ENCODE measurements at places on chromosomes 4 and X. TPM values are rescaled to one million over a fixed set of nuclear protein-coding genes. Genes with fewer than 3 reads are reported as not detected.

- no peak overlapping the region for H3K4me3 ChIP-seq
- H3K4me1 ChIP-seq = no peaks in the 10 kb centered on the region
- H3K27me3 ChIP-seq = no peaks in the 10 kb centered on the region
- H3K27ac ChIP-seq = no peak overlapping the region
- H3K36me3 ChIP-seq = no peaks in the 10 kb centered on the region
- no peak for DNase-seq
These were observed 12.7 kb downstream of the TAB3 start for GRCh38 chrX:30876367-30876766.

GRCh38 chr4:56668267-56668666, 12.8 kb downstream of the HOPX start:
- no peaks in the 10 kb centered on the region for H3K36me3 ChIP-seq
- DNase-seq = no peak
- H3K4me3 ChIP-seq = no peak overlapping the region
- no peaks in the 10 kb centered on the region for H3K4me1 ChIP-seq
- no peak overlapping the region for H3K27ac ChIP-seq

ODAPH gene
- not detected for total RNA-seq

- no peaks in the 10 kb centered on the region for H3K36me3 ChIP-seq
- peaks cover 14% of the 10 kb centered on the region for H3K27me3 ChIP-seq
- H3K27ac ChIP-seq = peak overlapping the region; percentile 13
- peak; percentile 94 for DNase-seq
These were observed 411.1 kb downstream of the TRIML1 start for GRCh38 chr4:188550296-188550695.

- peak overlapping the region; percentile 79 for H3K27ac ChIP-seq
- H3K27me3 ChIP-seq = no peaks in the 10 kb centered on the region
- H3K4me1 ChIP-seq = peaks cover 8% of the 10 kb centered on the region
- no peak overlapping the region for H3K4me3 ChIP-seq
- DNase-seq = no peak
- no peaks in the 10 kb centered on the region for H3K36me3 ChIP-seq
These were observed 57.0 kb downstream of the CEP44 start for GRCh38 chr4:174340714-174341113.

DNA sequence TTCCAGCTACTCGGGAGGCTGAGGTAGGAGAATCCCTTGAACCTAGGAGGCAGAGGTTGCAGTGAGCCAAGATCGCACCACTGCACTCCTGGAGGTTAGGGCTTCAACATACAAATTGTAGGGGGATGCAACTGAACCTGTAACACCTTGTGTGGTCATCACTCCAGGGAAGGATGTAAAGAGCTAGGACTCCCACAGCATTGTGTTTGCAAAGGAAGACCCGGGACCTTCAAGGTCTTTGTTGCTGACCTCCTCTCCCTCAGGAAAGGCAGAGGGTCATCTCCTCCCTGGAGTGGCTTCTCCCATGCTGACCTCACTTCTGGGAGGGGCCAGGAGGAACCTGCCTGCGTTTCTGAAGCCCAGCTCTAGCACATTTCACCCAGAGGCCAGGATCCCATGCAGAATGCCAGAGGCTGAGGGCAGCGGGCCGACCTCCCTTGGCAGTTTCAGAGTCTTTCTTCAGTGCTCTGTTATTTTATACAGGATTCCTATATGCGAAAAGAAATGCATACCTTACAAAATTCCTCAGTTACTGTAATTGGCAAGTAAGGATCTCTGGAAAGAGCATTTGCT, 80.2 kb downstream of the HTRA3 start:
- no peaks in the 10 kb centered on the region for H3K36me3 ChIP-seq
- no peak for DNase-seq
- peaks cover 8% of the 10 kb centered on the region for H3K27me3 ChIP-seq
- no peak overlapping the region for H3K27ac ChIP-seq

DNA sequence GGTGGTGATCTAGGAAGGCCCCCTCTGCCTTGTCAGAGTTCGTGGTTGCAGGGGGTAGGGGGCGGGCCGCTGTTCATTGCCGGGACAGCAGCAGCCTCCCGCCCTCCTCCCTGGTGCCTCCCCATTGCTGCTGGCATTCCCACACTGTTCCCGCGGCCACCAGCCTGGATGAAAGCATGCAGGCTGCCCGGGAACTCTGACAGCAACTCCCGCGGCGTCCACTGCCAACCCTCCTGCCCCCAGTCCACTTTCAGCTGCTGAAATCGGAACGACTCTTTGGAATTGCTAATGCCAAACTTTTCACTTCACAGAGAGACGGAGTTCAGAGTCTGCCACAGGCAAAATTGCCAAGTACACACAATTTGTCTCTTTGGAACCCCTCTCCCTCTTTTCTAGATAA, 121.9 kb downstream of the BEND2 start:
- H3K4me3 ChIP-seq = no peak overlapping the region
- no peaks in the 10 kb centered on the region for H3K27me3 ChIP-seq
- no peaks in the 10 kb centered on the region for H3K36me3 ChIP-seq
- no peak overlapping the region for H3K27ac ChIP-seq
- H3K4me1 ChIP-seq = no peaks in the 10 kb centered on the region
- no peak for DNase-seq

SLC25A5 gene
- 360 TPM for total RNA-seq

DNA sequence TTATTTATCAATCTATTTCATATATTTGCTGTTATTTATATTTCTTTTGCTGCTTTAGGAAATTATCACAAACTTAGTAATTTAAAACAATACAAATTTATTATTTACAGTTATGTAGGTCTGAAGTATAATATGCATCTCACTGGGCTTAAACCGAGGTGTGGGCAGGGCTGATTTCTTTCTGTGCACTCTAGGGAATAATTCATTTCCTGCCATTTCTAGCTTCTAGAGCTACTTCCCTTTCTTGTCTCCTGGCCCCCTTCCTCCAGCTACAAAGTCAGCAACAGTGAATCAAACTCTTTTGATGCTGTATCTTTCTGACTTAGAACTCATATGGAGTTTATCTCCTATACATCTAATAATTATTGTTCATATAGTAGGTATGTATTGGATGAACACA, 303.5 kb upstream of the ARSJ start:
- peak; percentile 27 for DNase-seq
- no peaks in the 10 kb centered on the region for H3K27me3 ChIP-seq
- peaks cover 4% of the 10 kb centered on the region for H3K4me1 ChIP-seq
- H3K27ac ChIP-seq = no peak overlapping the region

EFNB1 gene
- total RNA-seq = 76.8 TPM

DNA sequence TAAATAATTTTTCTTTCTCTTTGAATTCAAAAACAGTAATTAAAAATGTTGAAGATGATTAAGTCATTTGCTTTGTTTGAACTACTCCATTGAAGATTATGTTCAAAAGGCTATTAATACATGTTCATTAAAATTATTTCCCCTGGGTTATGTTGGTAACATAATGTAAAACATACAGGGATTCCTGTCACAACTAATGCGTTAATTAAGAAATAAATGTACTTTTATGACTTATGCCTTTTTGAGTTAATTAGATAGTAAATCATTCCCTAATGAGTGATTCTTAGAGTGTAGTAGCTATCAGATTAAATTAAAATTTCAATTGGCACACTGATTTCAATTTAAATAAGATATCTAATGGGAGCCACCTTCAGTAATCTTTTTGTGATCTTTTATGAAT, 549.1 kb downstream of the ANKRD50 start:
- DNase-seq = no peak
- no peaks in the 10 kb centered on the region for H3K27me3 ChIP-seq

DNA sequence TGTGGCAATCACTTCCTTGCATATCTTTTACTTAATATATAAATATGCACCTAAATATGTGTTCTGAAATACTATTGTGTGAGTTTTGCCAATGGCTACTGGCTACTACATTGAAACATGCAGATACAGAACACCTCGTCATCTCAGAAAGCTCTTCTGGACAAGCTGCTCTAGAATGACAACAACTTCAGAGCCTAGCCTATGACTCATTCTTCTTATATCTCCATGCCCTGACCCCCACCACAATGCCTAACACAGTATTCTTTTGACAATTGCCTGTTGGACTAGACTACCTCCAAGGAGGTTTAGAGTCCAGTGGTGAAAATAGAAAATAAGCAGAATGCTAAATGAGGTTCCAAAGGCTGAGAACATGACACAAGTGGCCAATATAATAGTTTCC, 17.6 kb upstream of the DMP1 start:
- no peak overlapping the region for H3K27ac ChIP-seq
- no peaks in the 10 kb centered on the region for H3K27me3 ChIP-seq
- no peak overlapping the region for H3K4me3 ChIP-seq

G3BP2 gene
- total RNA-seq = 124 TPM

GRCh38 chr4:3532751-3533422, 665 bp upstream of the LRPAP1 start:
- peaks cover 7% of the 10 kb centered on the region for H3K4me1 ChIP-seq
- peaks cover 10% of the 10 kb centered on the region for H3K36me3 ChIP-seq
- peak overlapping the region; percentile 91 for H3K4me3 ChIP-seq
- no peak overlapping the region for H3K27ac ChIP-seq
- peak; percentile 17 for DNase-seq
- peaks cover 7% of the 10 kb centered on the region for H3K27me3 ChIP-seq

DNA sequence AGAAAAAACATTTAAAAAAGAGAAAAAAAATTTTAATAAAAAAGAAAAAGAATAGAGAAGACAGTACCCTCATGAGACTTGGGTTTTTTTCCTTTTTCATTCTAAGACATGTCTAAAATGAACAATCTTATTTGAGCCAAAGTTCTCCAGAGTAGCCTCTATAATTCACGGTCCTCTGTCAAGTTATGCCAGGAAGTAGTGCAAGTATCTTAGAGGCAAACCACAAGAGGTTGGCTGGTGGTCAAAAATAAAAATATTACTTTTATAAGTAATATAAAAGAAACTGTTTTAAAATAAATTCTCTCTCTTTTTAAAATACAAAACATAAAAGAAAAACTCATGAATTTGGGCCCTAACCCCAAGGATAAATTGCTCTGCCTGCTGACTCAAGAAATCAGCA, 26.5 kb downstream of the HNRNPDL start:
- H3K4me1 ChIP-seq = no peaks in the 10 kb centered on the region
- no peaks in the 10 kb centered on the region for H3K36me3 ChIP-seq
- H3K27ac ChIP-seq = no peak overlapping the region
- no peak overlapping the region for H3K4me3 ChIP-seq
- no peaks in the 10 kb centered on the region for H3K27me3 ChIP-seq

MAGEA8 gene
- not detected for total RNA-seq

JADE3 gene
- total RNA-seq = 48.5 TPM

GRCh38 chr4:11338956-11339782, 89.5 kb downstream of the HS3ST1 start:
- no peak overlapping the region for H3K27ac ChIP-seq
- H3K36me3 ChIP-seq = no peaks in the 10 kb centered on the region
- H3K4me1 ChIP-seq = no peaks in the 10 kb centered on the region
- no peak overlapping the region for H3K4me3 ChIP-seq
- no peak for DNase-seq
- no peaks in the 10 kb centered on the region for H3K27me3 ChIP-seq

CENPU gene
- 97.2 TPM for total RNA-seq

- no peak overlapping the region for H3K27ac ChIP-seq
- DNase-seq = no peak
- H3K36me3 ChIP-seq = no peaks in the 10 kb centered on the region
- H3K27me3 ChIP-seq = no peaks in the 10 kb centered on the region
- H3K4me3 ChIP-seq = no peak overlapping the region
These were observed 19.5 kb downstream of the ZNF518B start for GRCh38 chr4:10437735-10438134.

GRCh38 chr4:146507632-146508031, 14.1 kb downstream of the SLC10A7 start:
- DNase-seq = no peak
- no peak overlapping the region for H3K27ac ChIP-seq
- peaks cover 42% of the 10 kb centered on the region for H3K36me3 ChIP-seq
- H3K4me1 ChIP-seq = peaks cover 36% of the 10 kb centered on the region

DNA sequence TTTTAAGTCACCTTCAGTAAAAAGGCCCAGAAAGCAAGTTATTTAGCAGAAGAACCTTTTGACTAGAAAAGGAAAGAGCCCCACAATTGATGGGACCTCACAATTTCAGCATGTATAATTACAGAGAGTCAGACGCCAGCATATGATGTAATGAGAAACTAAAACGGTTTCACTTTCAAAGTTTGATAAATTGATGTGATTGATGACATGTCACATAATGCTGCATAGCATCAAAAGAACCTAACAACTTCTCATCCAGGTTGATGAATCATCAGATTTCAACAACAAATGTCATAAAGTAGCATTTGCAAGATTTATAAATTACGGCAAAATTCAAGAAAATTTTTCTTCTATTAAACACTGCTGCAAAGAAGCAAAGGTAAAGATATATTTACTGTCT, 3.9 kb upstream of the GAR1 start:
- H3K27me3 ChIP-seq = no peaks in the 10 kb centered on the region
- peaks cover under 1% of the 10 kb centered on the region for H3K4me1 ChIP-seq
- no peak overlapping the region for H3K4me3 ChIP-seq
- no peak overlapping the region for H3K27ac ChIP-seq

DNA sequence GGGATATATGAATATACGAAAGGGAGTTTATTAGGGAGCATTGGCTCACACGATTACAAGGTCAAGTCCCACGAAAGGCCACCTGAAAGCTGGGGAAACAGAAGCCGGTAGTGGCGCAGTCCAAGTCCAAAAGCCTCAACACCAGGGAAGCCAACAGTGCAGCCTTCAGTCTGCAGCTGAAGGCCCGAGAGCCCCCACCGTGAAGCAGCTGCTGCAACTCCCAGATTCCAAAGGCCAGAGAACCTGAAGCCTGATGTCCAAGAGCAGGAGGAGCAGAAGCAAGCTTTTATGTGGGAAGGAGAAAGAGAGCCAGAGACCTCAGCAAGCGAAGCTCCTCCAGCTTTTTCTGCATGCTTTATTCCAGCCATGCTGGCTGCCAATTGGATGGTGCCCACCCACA, 275.8 kb downstream of the PTTG2 start:
- H3K27me3 ChIP-seq = no peaks in the 10 kb centered on the region
- no peaks in the 10 kb centered on the region for H3K4me1 ChIP-seq
- H3K4me3 ChIP-seq = no peak overlapping the region
- no peak overlapping the region for H3K27ac ChIP-seq
- no peaks in the 10 kb centered on the region for H3K36me3 ChIP-seq

- DNase-seq = no peak
- H3K27ac ChIP-seq = no peak overlapping the region
- no peaks in the 10 kb centered on the region for H3K36me3 ChIP-seq
- H3K27me3 ChIP-seq = no peaks in the 10 kb centered on the region
- no peak overlapping the region for H3K4me3 ChIP-seq
- H3K4me1 ChIP-seq = no peaks in the 10 kb centered on the region
These were observed 194.7 kb upstream of the TLL1 start for GRCh38 chr4:165678236-165678935.

DNA sequence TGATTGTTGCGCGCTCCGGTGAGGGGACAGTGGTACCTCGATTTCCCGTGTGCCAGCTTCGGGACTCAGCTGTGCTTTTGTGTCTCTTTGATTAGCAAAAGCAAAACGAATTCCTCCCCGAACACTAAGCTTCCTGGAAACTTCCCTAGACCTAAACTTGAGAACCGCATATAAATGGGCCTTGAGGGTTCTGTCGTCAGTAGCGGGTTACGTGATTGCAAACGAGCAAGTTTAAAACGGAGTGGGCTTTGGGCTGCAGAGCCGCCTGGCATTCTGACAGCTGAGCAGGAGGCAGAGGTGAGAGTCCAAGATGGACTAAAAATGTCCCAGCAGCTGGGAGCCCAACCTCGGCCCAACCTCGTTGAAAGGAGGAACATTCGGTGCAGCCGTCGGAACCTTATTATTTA, 1.2 kb upstream of the TAPT1 start:
- peak; percentile 42 for DNase-seq
- peak overlapping the region; percentile 87 for H3K27ac ChIP-seq
- peaks cover 48% of the 10 kb centered on the region for H3K4me1 ChIP-seq
- peak overlapping the region; percentile 89 for H3K4me3 ChIP-seq
- no peaks in the 10 kb centered on the region for H3K36me3 ChIP-seq

All from A673 (cell line).